ENCODE measurements at places on chromosomes 11 and 22.

DNA sequence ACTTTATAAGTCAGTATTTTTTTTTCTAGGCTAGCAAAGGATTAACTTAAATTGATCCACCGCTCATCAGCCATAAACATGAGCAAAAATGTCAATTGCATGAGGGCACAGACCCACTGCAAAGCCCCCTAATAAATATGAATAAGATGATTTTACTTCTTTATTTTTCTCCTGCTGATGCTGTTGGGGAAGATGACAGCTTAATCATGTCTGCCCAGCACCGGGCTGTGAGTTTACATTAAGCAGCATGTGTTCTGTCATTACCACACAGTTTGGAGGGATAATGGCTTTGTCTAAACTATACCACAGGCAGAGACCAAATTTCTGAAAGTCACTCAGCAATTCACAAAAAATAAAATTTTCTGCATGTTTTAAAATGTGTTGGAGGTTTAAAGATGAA is 346.3 kb downstream of the LRRC4C start:
- DNase-seq, result no peak

DNA sequence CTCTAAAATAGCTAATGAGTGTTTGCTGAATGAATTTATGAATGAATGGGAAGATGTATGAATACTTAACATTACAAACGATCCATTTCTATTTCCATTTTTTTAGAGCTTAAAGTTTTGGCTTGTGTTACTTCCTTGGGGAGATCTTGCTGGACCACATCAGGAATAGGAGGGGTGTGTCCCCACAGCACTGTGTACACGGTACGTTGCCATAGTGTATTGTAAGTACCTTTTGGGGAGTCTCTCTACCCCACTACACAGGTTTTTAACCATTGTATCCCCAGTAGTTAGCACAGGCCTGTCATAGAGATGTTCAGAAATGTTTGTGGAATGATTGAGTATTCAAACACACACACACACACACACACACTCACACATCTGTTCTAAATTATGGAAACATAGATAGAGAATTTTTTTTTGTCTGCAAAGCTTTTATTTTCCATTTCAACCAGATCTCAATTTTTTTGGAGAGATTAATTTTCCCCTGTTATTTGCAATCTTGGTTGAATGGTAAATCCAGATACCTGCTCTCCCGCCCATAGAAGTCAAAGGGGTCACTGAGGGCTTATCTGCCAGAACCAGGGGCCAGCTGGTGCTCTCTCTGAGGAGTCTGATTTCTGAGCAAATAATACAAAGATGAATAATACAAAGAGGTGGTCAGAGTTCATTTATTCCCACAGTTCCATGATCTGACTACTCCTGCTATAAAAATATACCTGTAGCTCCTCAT is 471.0 kb downstream of the INSC start:
- DNase-seq, result no peak

DNA sequence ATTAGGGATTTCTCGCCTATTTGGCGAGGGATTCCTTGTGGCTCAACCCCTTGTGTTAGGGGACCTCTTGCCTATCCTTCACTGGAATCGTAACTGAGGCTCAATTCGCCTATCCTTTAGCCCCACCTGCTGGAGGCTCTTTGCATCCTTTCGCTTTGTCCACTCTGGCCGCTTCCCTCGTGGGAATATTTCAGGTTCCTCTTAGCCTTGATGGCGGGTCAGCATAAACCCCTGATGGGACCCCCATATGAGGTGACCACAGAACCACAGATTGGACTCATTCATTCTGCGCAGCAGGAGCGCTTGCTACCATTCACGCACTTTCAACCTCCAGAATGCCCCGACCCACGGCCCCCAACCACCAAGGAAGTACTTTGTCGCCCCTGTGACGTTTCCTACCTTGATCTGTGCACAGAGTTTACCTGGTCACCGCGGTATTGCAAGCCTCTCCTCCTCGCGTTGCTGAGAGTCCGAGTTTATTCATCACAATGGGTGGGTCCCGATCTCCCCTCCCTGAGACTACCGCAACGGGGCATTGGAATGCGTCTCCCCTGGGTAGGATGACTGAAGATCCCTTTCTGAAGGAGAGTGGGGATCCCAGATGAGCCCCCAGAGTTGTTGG is at the start of gene OR52N2:
Gene OR52N2 (plus strand): TSS at position 425 of the 622 bp plus-strand sequence. CDS start 11,412 bp downstream, outside the sequence.
- DNase-seq, result peak; percentile 7

DNA sequence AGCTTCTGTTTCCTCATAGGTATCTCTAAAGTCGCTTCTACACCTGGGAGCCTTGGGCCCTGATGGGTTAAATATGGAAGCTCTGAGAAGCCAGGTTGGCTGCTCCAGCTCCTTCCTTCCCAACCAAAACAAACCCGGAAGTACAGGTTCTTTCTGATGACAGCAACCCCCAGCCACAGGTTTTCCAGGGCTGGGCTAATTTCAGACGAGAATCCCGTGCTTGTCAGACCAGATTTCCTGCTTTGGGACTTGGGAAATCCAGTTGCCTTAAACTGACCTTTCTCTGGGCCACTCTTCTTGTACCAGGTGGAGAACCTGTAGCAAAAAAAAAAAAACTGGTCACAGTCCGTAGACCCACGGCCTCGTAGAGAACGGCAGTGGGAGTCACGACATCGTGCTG is 51.9 kb downstream of the RBX1 start:
- DNase-seq, result no peak

DNA sequence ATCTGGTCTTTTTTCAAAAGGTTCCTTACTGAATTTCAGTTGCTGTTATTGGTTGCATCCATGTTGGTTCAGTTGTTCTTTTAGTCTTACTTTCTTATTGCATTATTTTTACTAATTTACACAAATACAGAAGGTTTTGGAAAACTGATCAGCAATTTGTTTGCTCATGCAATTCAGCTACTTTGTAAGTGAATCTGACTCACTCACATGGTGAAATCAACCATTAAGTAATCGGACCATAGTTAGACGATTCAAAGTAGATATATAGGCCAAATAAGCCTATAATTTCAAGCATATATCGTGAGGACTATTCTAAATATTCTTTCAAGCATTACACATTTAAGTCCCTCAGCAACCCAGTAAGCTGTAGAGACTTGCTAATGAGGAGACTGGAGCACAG is 41.7 kb downstream of the CCDC83 start:
- no peak for DNase-seq

DNA sequence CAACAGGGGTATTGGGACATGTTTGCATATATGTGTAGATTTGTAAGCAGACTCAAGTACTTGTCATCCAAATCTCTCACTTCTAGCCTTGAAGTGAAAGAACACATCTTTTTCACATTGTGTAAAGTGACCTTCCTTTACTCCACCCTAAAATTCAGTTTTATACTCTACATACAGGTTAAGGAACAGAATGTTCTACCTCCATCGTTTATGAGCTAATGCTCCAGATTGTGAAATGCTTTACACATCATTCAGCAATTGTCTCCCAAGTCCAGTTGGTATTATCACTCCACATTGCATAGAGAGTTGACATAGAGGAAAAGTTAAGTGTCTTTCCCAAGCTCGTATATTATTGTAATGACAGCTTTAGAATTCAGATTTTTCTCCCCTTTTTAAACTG is 46.1 kb upstream of the BLID start:
- DNase-seq, result no peak

- DNase-seq, result no peak
These were observed 61.1 kb downstream of the ZBTB16 start for GRCh38 chr11:114120606-114121005.

DNA sequence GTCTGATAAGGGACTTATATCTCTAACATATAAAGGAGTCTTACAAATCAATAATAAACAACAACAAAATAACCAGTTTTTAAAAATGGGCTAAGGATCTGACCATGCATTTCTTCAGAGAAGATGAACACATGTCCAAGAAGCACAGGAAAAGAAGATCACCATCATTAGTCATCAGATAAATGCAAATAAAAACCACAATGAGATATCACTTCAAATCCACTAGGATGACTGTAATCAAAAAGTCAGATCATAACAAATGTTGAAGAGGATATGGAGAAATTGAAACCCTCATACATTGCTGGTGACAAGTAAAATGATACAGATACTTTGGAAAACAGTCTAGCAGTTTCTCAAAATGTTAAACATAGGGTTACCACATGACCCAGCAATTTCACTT is 61.2 kb upstream of the MYOD1 start:
- no peak for DNase-seq

DNA sequence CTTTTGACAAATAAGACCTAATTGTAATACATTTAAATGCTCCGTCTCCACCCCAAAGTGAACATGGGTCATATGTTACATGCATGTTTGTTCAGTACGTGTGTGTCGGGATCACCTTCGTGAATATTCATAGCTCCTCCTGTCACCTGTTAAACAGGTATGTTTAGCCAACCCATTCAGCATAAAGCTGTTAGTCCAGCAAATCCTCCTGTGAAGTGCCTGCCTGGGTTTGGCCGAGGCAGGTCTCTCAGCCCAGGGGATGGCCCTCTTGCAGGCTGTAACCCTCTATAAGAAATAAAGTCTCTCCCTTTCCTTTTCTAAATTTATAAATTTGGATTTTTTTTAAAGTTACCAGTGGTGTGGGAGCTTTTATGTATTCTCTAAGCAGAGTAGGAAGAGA is 38.9 kb upstream of the NTM start:
- DNase-seq, result no peak

- DNase-seq, result no peak
These were observed 385 bp downstream of the HARBI1 start for GRCh38 chr11:46616551-46617133.

DNA sequence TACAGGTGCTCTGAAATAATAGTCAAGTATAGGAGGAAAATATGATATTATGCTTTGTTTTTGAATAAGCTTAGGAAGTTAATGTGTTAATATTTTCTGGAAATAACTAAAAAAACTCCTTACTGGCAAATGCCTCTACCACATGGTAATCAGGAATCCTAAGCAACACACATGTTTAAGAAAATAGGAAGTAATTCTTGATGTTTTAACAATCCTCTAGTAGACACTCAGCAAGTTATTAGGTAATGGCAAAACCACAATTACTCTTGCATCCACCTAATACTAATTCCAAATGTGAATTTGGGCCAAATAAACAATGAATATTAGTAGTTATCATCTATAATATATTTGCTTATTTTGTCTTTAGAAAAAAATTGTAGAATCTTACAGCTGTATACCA is 53.6 kb downstream of the SLC35F2 start:
- DNase-seq, result no peak

- DNase-seq, result no peak
These were observed at the start of gene PTPRJ for GRCh38 chr11:47980088-47980906. PTPRJ (plus strand) TSS chr11:47980559; CDS start chr11:47980913, 354 bp downstream.

- no peak for DNase-seq
These were observed 682.1 kb downstream of the KCNA4 start for GRCh38 chr11:29334776-29335130.

DNA sequence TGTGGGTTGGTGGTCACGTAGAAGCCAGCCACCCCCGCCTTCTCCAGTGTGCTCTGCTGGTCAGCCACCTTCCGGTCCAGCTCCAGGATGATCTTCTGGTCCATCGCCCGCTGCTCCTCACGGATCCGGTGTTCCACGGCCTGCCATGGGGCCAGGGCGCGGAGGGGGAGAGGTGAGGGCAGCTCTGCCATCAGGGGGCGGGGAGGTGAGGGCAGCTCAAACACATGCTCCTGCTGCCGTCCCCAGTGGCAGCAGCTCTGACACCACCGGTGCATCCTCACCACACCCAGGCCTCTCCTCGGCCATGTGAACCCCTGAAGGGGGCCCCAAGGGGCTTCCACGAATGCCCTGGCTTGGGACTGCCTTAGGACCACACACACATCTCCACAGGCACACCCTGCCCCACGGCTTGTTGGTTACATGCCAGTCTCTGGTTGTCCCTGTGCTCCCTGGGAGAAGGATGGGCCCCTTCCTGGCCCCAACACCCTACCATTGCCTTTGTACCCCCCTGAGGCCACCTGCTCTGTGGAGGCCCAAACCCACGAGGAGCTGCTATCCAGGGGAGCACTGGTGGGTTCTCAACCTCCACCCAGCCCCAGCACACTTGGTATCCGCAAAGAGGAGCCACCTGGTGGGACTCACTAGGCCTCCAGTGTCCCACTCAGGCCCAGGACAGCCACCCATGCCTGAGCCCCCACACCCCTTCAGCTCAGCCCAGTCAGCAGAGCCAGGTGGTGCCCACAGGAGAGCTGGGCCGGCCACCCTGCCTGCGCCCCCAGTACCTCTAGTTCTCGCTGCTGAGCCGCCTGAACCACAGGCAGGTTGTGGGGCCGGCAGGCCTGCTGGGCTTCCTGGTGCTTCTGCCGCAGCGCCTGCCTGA is 4.3 kb downstream of the DGCR6L start:
- DNase-seq, result no peak

GRCh38 chr11:73225001-73225686 is 7.1 kb downstream of the P2RY2 start:
- no peak for DNase-seq

- DNase-seq, result no peak
These were observed 2.4 kb downstream of the OR5A2 start for GRCh38 chr11:59423835-59424234.

- DNase-seq, result no peak
These were observed 6.6 kb downstream of the RPS25 start for GRCh38 chr11:119011476-119012053.

- DNase-seq, result no peak
These were observed 425.5 kb upstream of the CADM1 start for GRCh38 chr11:115929618-115930129.
